ENCODE measurements at places on chromosomes 7 and 10.

DNA sequence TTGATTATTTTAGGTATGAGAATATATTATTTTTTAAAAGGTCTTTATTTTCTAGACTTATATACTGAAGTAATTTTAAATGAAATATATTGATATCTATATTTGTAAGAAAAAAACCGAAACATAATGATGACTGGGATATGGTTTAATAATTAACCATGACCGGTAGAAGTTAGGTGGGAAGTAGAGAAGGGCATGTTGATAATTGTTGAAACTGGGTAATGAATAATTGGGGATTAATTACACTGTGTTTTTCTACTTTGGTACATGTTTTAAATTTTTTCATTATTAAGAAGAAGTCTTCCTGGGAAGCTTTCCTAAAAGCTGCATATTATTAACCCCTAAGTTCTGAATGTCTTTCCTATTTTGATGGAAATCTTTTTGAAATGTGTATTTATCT lies 16.3 kb downstream of the TSPAN12 start:
- DNase-seq = no peak

- no peak for DNase-seq
These were observed 469.3 kb upstream of the COBL start for GRCh38 chr7:51785876-51786275.

- no peak for DNase-seq
These were observed 13.2 kb upstream of the ENO4 start for GRCh38 chr10:116836083-116836482.

DNA sequence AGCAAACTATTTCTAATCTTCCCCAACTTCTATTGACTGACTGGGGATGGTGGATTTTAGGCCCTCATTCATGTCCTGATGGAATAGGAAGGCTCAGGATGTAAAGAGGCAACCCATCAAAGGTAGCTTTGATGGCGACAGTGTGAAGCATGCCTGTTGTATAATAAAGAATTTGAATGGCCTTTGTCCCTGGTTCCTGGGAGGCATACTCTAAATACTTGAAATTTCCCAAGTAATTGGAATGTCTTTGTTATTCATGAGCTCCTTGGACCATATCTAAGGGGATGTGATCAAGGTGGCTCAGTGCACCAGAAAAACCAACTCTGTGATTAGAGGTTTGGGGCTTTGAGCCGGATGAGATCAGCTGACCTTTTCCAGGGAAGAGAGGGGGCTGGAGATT lies 264.5 kb upstream of the NEBL start:
- DNase-seq = no peak

DNA sequence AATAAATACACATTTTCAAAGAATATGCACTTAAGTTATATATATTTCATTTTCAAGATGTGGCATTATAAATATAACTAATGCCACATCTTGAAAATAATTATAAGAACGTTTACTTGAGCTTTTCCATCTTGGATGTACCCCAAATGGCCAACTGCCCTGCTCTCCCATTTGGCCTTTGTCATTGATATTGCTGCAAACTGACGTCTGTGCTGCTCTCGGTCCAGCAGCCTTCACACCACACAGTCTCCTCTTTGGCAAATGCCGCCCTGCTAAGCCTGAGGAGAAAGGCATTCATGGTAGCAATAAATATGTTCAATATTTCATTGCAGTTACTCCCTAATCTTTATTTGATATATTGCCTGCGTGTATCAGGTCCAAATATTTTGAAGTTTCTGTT lies 384.6 kb upstream of the ADARB2 start:
- DNase-seq = no peak

DNA sequence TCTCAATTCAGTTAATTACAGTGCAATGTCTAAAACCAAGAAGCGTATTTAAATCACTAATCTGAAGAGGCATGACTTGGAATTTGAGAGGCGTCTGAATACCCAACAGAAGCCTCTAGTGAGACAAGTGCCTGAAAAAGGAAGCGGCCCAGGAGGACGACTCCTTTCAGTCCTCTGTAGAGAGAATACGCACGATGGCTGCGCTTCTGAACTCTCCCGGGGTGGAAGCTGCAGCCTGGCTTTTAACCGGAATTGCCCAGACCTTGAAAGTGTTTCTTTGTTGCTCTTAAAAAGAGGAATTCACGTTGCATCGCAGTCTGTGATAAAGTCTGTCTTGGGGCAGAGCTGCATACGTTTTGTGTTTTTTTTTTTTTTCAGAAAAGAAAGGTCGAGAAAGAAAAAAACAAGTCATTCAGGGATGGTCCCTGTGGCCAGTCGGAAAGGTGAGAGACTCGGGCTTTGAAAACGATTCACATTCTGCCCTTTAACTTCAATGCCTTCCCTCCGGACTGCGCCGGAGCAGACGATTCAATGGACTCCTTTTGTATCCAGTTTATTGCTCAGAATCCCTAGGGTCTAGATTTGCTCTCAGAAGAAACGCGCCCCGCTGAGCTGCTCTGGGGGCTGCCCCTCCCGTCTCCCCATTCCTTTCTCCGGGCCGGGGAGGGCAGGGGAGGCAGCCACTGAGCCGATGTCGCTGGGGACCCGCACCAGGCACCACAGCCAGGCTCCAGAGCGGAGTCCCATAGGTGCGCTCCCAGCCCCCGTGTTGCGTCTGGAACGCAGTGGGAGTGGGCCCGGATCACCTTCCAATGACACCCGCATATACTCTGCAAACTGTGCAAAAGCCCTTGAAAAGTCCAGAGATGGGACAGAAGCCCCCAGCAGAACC lies 994 bp upstream of the PTF1A start:
- no peak for DNase-seq

GRCh38 chr10:11354823-11355222 lies 256.6 kb downstream of the USP6NL start:
- DNase-seq = no peak

DNA sequence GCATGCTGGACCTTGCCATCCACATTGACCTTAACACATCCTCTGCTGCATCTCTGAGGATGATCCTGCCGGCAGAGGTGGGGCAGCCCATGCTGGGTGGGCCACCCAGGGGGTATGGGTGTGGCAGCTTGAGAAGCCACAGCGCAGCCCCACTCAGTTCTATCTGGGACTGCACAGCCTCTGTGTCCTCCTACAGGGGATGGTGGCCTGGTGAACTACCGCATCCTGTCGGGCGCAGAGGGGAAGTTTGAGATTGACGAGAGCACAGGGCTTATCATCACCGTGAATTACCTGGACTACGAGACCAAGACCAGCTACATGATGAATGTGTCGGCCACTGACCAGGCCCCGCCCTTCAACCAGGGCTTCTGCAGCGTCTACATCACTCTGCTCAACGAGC lies 12.2 kb upstream of the C10orf105 start:
- DNase-seq = no peak

DNA sequence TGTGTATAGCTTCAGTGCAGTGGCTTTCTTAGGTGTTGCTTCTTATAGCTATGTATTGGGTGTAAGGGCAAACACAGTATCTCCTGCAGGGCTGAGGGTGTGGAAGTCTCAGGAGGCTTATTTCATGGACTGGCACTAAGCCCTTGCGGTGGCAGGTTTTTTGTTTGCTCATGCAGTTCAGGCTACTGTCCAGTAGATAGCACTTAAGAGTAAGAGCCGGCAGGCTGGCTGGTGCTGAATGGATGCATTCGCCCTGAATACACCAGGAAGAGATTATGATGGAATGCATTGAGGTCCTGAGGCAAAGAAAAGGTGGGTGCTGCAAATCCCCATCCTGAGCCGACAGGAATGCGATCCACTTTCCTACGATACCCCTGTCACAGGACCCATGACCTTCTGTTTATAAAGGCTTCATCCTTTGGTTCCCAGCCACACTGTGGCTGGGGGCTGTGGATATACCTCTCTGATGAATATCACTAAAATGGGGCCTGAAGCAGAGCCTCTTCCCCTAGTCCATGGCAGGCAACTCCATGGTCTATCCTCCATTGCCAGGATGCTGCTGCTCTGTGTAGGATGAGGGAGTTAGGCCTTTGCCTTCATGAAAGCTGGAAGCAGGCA lies 44.9 kb downstream of the ANXA8 start:
- DNase-seq = peak; percentile 77

- DNase-seq = no peak
These were observed 82.3 kb downstream of the CUL2 start for GRCh38 chr10:35007858-35008301.

DNA sequence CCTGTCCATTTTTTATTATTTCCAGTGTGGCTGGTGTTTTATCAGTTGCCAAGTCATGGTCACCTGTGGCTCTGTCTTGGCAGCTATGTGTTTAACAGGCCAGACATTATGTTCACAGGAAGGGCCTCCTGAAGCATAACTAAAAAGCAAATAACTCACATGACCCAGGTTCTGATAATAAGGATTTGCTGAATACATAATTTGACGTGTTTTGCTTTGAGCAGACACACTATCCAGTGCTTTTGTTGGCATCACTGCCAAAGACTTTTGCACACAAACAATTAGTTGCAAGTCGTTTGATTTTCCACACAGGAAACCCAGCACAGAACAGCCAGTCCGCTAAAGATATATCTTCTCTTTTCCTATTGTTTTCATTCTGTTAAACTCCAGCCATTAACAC lies 173.6 kb downstream of the ARL4A start:
- DNase-seq = no peak

DNA sequence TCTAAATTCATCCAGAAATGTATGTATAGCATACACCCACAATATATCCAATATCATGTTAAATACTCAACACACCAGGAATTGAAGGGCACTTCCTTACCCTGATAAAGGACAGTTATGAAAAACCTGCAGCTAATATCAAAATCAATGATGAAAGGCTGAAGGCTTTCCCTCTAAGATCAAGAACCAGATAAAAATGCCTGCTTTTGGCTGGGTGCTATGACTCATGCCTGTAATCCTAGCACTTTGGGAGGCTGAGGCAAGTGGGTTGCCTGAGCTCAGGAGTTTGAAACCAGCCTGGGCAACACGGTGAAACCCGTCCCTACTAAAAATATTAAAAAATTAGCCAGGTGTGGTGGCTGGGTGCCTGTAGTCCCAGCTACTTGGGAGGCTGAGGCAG lies 21.6 kb upstream of the UPP1 start:
- DNase-seq = no peak

DNA sequence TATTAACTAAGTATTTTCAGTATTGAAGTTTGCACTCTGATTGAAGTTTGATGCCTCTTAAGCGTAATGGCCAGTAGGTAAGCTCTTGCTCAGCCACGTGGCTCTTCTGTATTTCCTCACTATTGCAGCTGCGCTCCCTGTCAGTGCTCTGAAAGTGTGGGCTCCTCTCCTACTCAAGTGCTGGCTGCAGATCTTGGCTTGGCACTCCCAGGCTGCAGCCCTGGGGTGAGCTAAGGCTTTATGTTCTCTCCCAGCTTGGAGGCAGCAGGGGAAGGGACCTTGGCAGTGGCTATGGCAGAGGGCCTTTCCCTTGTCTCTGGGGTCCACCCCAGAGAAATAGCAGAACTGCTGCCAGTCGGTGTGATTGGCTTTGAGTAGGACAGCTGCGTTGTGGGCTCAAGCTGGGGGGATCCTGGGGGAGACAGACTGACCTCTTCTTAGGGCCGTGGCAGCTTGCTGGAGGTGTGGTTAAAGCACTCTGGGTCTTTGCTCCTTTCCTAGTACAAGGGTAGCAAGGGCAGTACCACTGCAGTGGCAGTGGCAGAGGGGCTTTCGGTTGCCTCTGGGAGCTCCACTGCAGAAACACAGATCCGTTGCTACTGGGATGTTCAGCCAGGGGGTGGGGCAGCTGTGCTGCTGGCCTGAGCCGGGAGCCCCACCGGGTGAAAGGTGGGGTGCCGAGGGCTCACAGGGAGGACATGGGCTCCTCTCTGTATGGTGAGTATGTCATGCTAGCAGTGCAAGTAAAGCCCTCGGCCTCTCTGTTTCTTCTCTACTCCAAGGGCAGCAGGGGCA lies 100.5 kb downstream of the GLCCI1 start:
- DNase-seq = no peak

GRCh38 chr7:67346126-67346525 lies 349.5 kb downstream of the TYW1 start:
- DNase-seq = no peak

- no peak for DNase-seq
These were observed 386.5 kb downstream of the INHBA start for GRCh38 chr7:41316410-41316809.

DNA sequence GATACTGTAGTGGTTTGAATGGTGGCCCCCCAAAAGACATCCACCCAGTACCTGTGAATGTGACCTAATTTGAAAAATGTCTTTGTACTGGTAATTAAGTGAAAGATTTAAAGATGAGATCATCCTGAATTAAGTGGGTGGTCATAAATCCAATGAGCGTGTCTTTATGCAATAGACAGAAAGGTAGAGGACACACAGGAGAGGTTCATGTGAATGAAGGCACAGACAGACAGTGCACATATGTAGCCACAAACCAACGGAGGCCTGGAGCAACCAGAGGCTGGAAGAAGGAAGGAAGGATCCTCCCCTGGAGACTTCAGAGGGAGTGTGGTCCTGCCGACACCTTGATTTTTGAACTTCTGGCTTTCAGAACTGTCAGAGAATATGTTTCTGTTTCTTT lies 160.3 kb downstream of the CNTNAP2 start:
- no peak for DNase-seq

All from GM03348 (cell line).